Neuronal stem cell (in vitro differentiated cells): ENCODE measurements at places on chromosomes 2 and 18.

GRCh38 chr2:163877316-163877715 is 141.5 kb upstream of the FIGN start:
- DNase-seq, result no peak
- H3K36me3 ChIP-seq, result no peaks in the 10 kb centered on the region
- no peak overlapping the region for H3K4me3 ChIP-seq
- no peaks in the 10 kb centered on the region for H3K4me1 ChIP-seq
- no peaks in the 10 kb centered on the region for H3K27me3 ChIP-seq
- H3K27ac ChIP-seq, result no peak overlapping the region

- H3K27ac ChIP-seq, result no peak overlapping the region
- no peak overlapping the region for H3K4me3 ChIP-seq
- H3K36me3 ChIP-seq, result no peaks in the 10 kb centered on the region
- peaks cover 30% of the 10 kb centered on the region for H3K4me1 ChIP-seq
Measured at GRCh38 chr18:48892146-48892855, 58.5 kb downstream of the SMAD7 start.

DNA sequence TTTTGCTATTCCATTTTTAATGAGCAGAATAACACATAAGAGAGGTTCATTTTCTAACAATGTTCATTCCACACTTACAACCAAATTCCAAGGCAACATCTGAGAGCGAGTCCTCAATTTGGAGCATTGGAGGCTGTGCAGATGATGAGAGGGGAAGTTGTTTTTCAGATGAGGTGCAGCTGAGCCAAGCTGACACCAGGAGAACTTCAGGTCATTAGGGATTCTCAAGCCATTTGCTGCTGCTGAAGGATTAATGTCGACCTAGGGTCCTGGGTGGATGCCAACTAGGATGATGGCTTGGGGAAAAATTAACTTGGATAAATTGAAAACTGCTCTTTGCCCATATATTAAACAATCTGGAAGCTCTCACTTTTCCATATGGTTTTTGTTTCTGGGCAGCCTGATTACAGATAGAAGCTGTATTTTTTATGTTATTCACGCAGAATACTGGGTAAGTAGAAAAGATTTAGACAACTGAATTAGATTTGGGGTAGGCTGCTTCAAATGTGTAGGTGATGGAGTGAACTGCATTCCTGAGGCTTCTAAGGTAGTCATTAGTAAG is 206.4 kb upstream of the SLC39A10 start:
- H3K27ac ChIP-seq, result no peak overlapping the region
- H3K27me3 ChIP-seq, result no peaks in the 10 kb centered on the region
- no peak for DNase-seq
- H3K36me3 ChIP-seq, result no peaks in the 10 kb centered on the region

- H3K36me3 ChIP-seq, result no peaks in the 10 kb centered on the region
- no peak for DNase-seq
- H3K4me3 ChIP-seq, result no peak overlapping the region
- peaks cover 2% of the 10 kb centered on the region for H3K27me3 ChIP-seq
- H3K27ac ChIP-seq, result no peak overlapping the region
Measured at GRCh38 chr2:44107086-44107740, 61.5 kb upstream of the PPM1B start.

DNA sequence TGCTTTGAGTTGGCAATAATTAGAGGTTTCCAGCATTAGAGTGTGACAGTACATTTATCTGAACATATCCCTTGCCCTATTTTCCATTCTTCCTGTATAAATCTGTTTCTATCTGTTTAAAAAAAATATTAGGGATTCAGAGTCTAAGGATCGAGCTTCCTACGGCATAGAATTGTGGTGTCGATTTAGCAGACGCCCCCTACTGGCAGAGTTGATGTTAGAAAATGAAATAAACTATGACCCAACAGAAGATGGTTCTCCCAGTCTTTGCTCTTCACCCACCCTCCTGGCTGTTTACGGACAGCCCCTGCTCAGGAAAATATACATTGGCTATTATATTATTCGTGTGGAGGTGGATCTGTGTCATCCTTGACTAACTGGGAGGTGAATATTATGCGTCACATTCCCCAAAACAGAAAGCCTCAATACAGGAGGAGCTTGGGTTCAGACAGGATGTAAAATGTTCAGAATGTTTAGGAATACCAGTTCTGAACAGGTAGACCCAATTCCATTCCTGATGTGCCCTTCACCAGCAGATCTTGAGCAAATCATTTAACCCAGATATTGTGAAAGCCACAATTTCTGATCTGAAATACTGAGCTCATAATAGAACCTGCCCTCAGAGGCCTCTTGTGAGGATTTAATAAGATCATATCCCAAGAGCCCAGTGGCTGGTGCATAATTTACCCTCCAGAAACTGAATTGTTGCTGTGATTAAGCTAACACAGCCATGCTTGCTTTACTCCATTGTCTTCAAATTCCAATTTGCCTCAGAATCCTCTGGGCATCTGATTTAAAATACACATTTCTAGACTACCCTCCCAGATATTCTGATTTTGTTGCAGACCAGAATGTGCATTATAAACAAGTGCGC is 10.8 kb upstream of the ERMN start:
- DNase-seq, result no peak
- no peak overlapping the region for H3K4me3 ChIP-seq
- H3K27ac ChIP-seq, result no peak overlapping the region

- no peaks in the 10 kb centered on the region for H3K27me3 ChIP-seq
- H3K4me1 ChIP-seq, result no peaks in the 10 kb centered on the region
- H3K27ac ChIP-seq, result no peak overlapping the region
- DNase-seq, result no peak
- no peaks in the 10 kb centered on the region for H3K36me3 ChIP-seq
Measured at GRCh38 chr18:74926051-74926450, 282.9 kb downstream of the PTGR3 start.

DNA sequence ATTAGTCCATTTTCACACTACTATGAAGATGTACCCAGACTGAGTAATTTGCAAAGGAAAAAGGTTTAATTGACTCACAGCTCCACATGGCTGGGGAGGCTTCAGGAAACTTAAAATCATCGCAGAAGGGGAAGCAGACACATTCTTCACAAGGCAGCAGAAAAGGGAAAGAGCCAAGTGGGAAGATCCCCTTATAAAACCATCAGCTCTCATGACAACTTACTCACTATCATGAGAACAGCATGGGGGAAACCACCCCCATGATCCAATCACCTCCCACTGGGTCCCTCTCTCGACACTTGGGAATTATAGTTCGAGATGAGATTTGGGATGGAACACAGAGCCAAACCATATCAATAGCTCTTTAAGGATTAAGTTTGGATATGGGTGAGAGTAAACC is 246.1 kb upstream of the CYRIA start:
- H3K36me3 ChIP-seq, result no peaks in the 10 kb centered on the region
- H3K27me3 ChIP-seq, result no peaks in the 10 kb centered on the region
- no peak overlapping the region for H3K27ac ChIP-seq
- no peak overlapping the region for H3K4me3 ChIP-seq
- DNase-seq, result no peak
- H3K4me1 ChIP-seq, result no peaks in the 10 kb centered on the region

DNA sequence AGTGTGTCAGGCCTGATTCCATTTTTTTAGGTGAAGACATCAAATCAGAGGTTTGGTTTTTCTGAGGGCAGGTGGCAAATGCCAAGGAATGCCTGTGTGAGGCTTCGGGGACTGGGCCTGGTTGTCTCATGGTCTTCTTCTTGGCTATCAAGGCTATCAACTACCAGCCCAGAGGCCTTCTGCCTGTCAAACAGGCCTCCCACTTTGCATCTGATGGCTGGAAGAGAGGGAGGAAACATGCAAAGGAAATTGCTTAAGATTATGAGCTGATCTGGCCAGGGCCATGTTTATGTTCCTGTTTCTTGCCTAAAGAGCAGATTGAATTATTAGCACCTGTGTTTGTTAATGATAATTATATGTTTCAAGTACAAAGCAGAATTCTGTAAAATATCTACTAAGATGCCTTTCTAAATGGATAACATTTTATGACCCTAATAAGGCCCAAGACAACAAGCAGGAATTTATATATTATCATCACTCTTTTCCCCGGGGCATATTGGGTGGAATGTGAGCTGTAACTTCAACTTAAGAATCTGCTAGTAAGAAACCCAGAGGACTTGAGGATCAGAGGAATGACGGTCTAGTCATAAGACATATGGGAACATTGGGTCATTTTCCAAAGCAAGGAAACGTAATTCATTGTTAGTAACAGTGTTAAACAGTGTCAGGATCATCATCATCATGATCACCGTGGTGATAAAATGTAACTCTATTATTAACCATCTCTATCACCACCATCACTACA is 123.2 kb downstream of the LYPD6B start:
- no peak overlapping the region for H3K4me3 ChIP-seq
- no peak overlapping the region for H3K27ac ChIP-seq
- H3K4me1 ChIP-seq, result no peaks in the 10 kb centered on the region
- no peaks in the 10 kb centered on the region for H3K36me3 ChIP-seq
- no peak for DNase-seq

DNA sequence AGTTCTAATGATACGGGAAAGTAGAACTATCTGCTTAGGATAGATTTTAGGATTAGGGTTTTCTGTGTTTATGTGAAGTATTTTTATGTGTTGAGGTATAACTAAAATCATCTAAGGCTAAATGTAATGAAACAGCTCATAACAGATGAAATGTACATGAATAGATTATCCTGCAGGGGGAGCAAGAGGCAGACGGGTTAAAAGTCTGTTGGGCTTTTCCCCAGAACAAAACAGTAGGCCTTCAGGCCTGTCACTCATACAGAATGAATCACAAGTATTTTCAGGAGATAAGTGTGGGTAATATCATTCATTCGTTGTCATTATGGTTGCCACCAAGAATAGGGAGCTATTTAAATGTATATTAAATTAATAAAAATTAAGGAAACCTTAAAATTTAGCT is 107.9 kb upstream of the IL1R2 start:
- H3K4me3 ChIP-seq, result no peak overlapping the region
- DNase-seq, result peak; percentile 6
- H3K27ac ChIP-seq, result no peak overlapping the region
- H3K27me3 ChIP-seq, result no peaks in the 10 kb centered on the region

DNA sequence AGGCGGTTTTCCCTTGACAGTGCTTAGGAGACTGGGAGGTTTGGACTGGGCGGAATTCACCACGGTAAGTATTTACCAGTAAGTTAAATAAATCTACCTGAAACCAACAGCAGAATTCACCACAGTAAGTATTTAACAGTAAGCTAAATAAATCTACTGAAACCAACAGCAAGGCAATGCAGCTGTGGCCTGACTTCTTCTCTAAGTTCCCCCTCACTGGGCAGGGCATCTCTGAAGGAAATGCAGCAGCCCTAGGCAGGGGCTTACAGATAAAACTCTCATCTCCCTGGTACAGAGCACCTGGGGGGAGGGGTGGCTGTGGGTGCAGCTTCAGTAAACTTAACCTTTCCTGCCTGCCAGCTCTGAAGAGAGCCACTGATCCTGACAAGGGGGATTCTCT is 432.5 kb upstream of the LRRTM1 start:
- H3K27me3 ChIP-seq, result no peaks in the 10 kb centered on the region
- H3K4me1 ChIP-seq, result no peaks in the 10 kb centered on the region
- no peak for DNase-seq
- no peaks in the 10 kb centered on the region for H3K36me3 ChIP-seq

DNA sequence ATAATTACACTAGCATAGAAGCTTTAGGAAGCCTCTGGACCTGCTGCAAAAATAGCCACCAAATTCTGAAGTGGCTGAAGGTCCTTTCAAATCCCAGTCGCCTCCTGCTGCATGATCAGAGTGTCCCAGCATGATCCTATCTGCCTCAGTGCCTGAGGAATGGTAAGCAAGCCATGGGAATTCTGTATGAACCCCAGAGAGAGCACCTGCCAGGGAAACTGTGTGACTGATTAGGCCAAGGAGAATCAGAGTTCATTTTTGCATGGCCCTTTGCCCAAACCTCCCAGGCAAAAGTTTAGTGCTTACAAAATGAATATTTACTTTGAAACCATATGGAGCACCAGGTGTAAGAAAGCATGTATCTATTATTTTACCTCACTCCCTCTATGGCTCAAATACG is 221.4 kb downstream of the ARL4C start:
- no peak overlapping the region for H3K27ac ChIP-seq
- peaks cover 1% of the 10 kb centered on the region for H3K4me1 ChIP-seq
- H3K4me3 ChIP-seq, result no peak overlapping the region
- DNase-seq, result no peak
- H3K27me3 ChIP-seq, result no peaks in the 10 kb centered on the region
- no peaks in the 10 kb centered on the region for H3K36me3 ChIP-seq

GRCh38 chr18:44805176-44805575 is 124.5 kb downstream of the SETBP1 start:
- no peak for DNase-seq
- H3K4me3 ChIP-seq, result no peak overlapping the region
- H3K27ac ChIP-seq, result no peak overlapping the region
- no peaks in the 10 kb centered on the region for H3K27me3 ChIP-seq
- H3K36me3 ChIP-seq, result peaks cover 1% of the 10 kb centered on the region

DNA sequence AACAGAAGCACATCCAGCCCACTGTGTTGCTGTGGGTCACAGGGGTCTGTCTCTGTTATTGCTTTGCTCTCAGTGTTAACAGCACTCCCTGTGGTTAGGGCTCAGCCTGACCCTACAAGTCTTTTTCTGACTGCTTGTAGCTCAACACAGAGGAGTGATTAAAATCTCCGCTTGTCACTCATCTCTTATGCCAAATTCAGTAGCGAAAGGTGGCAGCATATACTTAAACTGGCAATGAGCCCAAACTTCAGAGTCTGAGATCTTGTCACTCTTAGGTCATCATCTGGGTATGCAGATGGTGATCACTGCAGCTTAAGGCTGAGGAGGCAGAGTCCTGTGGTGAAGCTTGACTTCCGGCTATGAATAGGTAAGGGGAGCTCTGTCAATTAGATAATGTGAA is 63.3 kb upstream of the CSRNP3 start:
- H3K27me3 ChIP-seq, result no peaks in the 10 kb centered on the region
- no peak overlapping the region for H3K4me3 ChIP-seq
- peaks cover 9% of the 10 kb centered on the region for H3K4me1 ChIP-seq
- no peaks in the 10 kb centered on the region for H3K36me3 ChIP-seq
- DNase-seq, result peak; percentile 8
- H3K27ac ChIP-seq, result no peak overlapping the region

GRCh38 chr2:102434655-102435381 is 11.9 kb downstream of the IL18RAP start:
- no peaks in the 10 kb centered on the region for H3K36me3 ChIP-seq
- H3K4me3 ChIP-seq, result no peak overlapping the region
- H3K27ac ChIP-seq, result no peak overlapping the region
- no peaks in the 10 kb centered on the region for H3K4me1 ChIP-seq

- no peak overlapping the region for H3K4me3 ChIP-seq
- no peak for DNase-seq
- no peaks in the 10 kb centered on the region for H3K36me3 ChIP-seq
Measured at GRCh38 chr18:25743646-25744151, 346.7 kb downstream of the SS18 start.

GRCh38 chr2:238861766-238862315 is 14.0 kb downstream of the TWIST2 start:
- peaks cover 16% of the 10 kb centered on the region for H3K4me1 ChIP-seq
- H3K27me3 ChIP-seq, result peaks cover 14% of the 10 kb centered on the region
- peaks cover 2% of the 10 kb centered on the region for H3K36me3 ChIP-seq
- no peak overlapping the region for H3K4me3 ChIP-seq

DNA sequence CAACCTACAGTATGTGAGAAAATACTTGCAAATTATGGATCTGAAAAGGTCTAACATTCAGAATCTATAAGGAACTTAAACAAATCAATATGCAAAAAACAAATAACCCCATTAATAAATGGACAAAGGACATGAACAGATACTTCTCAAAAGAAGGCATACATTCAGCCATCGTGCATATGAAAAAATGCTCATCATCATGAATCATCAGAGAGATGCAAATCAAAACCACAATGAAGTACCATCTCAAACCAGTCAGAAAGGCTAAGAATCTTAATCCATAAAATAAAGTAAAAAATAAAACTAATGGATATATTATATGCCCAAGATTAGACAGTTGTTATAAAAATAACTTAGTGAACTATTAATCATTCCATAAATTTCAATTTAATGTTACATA is 154.0 kb downstream of the CALCRL start:
- H3K4me1 ChIP-seq, result no peaks in the 10 kb centered on the region
- H3K4me3 ChIP-seq, result no peak overlapping the region
- H3K36me3 ChIP-seq, result no peaks in the 10 kb centered on the region
